ENCODE measurements at places on chromosomes 7 and 10. TPM values are rescaled to one million over a fixed set of nuclear protein-coding genes. Genes with fewer than 3 reads are reported as not detected.

Gene SRGN
- 41.9 TPM for total RNA-seq

GRCh38 chr7:132697003-132697402 lies 120.7 kb upstream of the PLXNA4 start:
- H3K36me3 ChIP-seq, result no peaks in the 10 kb centered on the region
- DNase-seq, result no peak
- no peaks in the 10 kb centered on the region for H3K4me1 ChIP-seq
- H3K27ac ChIP-seq, result no peak overlapping the region

GRCh38 chr7:38658921-38659320 lies 27.7 kb upstream of the AMPH start:
- H3K27me3 ChIP-seq, result no peaks in the 10 kb centered on the region
- H3K36me3 ChIP-seq, result no peaks in the 10 kb centered on the region
- DNase-seq, result no peak
- H3K4me1 ChIP-seq, result no peaks in the 10 kb centered on the region
- no peak overlapping the region for H3K27ac ChIP-seq

Gene FGFBP3
- total RNA-seq, result not detected

Gene RNF32
- 0.85 TPM for total RNA-seq

GRCh38 chr7:138982204-138982623 lies 1.0 kb upstream of the KIAA1549 start:
- peaks cover 5% of the 10 kb centered on the region for H3K4me1 ChIP-seq
- peak overlapping the region; percentile 44 for H3K4me3 ChIP-seq
- DNase-seq, result no peak

DNA sequence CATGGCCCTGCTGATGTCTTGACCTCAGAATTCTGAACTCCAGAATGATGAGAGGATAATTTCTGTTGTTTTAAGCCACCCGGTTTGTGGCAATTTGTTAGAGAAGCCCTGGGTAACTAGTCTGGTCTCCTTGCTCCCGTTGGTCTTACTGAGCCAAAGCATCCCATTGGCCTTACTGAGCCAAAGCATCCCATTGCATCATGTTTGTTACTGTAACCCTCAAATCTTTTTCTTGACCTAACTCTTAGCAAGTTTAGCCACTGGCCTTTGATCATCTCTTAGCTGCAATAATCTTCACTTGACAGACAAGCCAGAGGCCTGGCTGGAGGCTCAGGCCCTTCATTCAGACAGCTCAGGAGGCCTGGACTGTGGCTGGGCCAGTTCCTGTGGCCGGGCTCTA lies 21.8 kb downstream of the TBXAS1 start:
- H3K27ac ChIP-seq, result no peak overlapping the region
- peaks cover 7% of the 10 kb centered on the region for H3K4me1 ChIP-seq
- H3K4me3 ChIP-seq, result no peak overlapping the region
- H3K27me3 ChIP-seq, result no peaks in the 10 kb centered on the region
- H3K36me3 ChIP-seq, result no peaks in the 10 kb centered on the region

- H3K4me1 ChIP-seq, result no peaks in the 10 kb centered on the region
- DNase-seq, result no peak
- no peak overlapping the region for H3K27ac ChIP-seq
- no peaks in the 10 kb centered on the region for H3K27me3 ChIP-seq
- H3K4me3 ChIP-seq, result no peak overlapping the region
These were observed 284.6 kb upstream of the KCND2 start for GRCh38 chr7:119988401-119988800.

Gene GALNT17
- 1.9 TPM for total RNA-seq

- H3K4me1 ChIP-seq, result no peaks in the 10 kb centered on the region
- H3K27ac ChIP-seq, result no peak overlapping the region
- no peaks in the 10 kb centered on the region for H3K27me3 ChIP-seq
- H3K4me3 ChIP-seq, result no peak overlapping the region
These were observed 98.7 kb downstream of the CALCR start for GRCh38 chr7:93475811-93476210.
